DMS153 (cell line): ENCODE measurements at places on chromosomes 4 and X.

DNA sequence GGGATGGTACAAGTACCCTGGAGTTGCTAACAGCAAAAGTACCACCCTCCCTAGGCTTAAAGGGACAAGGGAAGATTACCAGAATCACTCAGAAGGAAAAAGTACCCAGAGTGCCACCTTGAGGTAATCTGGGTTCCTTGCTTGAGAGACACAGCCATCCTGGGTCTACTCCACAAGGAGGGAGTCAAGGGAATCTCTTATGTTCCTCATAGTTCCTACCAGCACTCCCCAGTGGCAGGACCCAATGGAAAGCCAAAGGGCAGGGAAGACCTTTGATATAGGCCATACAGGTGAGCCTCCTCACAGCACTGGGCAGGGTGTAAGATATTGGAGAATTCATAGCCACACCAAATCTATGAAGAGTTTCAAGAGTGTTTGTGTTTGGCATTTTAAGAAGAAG lies 5.7 kb downstream of the IL2 start:
- DNase-seq: no peak

GRCh38 chrX:17767734-17768133 lies 30.4 kb downstream of the SCML1 start:
- DNase-seq: no peak

DNA sequence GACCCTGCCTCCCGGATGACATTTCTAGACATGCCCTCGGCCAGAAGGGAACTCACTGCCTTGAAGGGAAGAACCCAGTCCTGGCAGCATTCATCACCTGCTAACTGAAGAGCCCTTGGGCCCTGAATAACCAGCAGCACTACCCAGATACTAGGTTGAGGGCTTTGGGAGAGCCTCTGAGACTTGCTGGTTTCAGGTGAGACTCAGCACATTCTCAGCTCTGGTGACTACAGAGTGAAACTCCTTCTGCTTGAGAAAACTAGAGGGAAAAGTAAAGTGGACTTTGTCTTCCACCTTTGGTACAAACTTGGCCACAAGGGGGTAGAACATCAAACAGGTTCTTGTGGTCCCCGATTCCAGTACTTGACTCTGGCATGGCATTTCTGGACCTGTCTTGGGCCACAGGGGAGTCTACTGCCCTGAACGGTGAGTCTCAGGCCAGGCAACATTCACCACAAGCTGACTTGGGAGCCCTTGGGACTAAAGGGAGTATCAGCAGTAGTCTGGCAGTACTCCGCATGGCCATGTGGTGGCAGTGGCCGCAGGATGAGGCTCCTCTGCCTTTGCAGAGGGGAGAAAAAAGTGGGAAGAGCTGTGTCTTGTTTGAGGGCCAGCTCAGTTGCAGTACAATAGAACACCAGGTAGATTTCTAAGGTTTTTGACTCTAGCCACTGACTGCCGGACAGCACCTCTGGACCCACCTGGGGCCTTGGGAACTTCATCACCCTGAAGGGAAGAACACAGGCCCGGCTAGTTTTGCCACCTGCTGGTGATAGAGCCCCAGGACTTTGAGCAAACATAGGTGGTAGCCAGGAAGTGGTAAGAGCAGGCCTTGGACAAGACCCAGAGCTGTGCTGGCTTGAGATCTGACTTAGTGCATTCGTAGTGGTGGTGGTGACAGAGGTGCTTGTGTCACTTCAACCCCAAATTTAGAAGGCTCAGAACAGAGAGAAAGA lies 414.8 kb downstream of the OPHN1 start:
- DNase-seq: no peak

GRCh38 chrX:34809096-34809495 lies 133.5 kb upstream of the FAM47B start:
- no peak for DNase-seq

GRCh38 chr4:126265888-126266287 lies 951.1 kb downstream of the FAT4 start:
- DNase-seq: no peak

DNA sequence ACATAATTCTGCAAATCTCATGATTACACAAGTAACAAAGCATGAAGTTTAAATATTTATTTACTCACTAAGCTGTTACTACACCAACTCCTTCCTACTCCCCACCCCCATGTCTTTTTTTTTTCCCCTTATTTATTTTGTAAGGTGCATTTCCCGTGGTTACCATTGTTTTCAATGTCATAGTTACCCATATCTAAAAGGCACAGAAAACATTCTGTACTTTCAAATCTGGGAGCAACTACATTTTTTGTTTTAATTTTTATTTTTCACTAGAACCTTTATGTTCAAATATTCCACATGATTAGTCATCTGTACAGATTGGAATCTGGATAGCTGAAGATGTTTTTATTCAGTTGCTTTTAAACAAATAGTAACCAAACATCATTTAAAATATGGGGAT lies 62.8 kb downstream of the PPP3CA start:
- no peak for DNase-seq

GRCh38 chr4:5988086-5988845 lies 30.0 kb downstream of the C4orf50 start:
- no peak for DNase-seq

GRCh38 chr4:184399512-184399908 lies 74.8 kb downstream of the IRF2 start:
- DNase-seq: no peak

- no peak for DNase-seq
Measured at GRCh38 chr4:53748328-53748772, 157.1 kb upstream of the LNX1 start.

GRCh38 chrX:133550665-133551485 lies 135.6 kb upstream of the GPC4 start:
- DNase-seq: no peak

DNA sequence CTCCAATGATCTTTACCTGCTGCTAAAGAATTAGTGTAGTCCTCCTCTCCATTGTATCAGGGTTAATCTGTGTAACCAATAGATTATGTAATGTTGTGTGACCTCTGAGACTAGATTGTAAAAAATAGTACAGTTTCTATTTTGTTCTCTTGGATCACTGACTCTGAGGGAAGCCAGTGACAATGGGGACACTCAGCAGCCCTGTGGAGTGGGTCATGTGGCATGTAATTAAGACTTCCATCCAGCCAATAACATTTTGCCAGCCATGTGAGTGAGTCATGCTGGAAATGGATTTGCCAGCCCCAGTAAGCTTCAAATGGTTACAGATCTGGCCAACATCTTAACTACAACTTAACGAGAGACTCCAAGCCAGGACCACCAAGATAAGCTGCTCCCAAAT lies 332.3 kb downstream of the PTTG2 start:
- no peak for DNase-seq

DNA sequence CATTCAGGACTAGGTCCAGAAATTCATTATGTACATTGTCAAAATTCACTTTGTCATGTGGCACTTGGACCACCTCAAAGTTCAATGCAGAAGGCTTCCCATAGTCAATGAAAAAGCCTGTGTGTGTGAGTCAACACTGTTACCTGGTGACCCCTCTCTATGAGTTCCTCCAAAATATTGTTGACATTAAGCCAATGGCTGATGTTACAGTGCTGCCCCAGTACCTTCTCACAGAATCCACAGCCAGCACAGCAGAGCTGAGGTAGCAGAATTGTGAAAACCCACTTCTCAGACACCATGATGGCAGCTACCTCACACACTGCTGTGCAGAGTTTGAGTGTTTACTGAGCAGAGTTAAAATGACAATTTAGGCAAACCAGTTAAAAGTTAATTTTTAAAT lies 22.4 kb upstream of the UGT2B4 start:
- no peak for DNase-seq

- no peak for DNase-seq
Measured at GRCh38 chr4:167084321-167084720, 150.0 kb downstream of the SPOCK3 start.

DNA sequence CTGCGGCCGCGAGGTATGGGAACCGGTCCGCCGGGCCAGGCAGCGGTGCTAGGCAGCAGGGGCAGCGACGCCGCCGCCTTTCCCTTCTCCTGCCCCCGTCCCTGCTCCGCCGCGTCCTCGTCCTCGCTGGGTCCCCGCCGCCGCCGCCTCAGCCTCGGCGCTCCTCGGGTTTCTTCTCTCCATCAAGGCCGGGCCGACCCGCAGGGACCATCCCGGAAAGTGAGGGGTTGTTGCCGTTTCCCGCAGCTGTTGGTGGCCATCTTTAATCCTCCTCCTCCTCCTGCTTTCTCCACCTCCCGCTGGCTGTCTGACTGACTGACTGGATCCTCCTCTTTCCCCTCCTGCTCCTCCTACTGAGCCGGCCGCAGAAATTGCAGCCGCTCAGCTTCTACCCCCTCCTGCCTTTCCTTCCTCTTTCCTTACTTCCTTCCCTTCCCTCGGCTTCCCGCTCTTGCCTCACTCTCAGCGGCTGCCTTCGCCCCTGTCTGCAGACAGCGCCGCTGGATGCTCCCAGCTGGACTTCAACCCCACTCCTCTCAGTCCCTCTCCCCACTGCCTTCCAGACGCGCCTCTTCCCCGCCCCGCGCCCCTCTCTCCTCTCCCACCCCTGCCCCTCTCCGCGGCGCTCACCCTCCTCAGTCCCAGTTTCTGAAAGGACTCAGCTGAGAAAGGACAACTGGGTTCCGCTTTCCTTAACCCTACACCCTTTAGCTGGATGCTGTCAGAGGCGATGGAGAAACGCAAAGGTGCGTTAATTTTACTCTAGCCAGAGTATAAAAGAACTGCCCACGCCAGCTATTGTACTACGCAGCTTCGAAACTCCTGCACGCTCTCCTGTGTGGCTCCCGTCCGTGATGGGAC lies at the start of gene WDFY3:
WDFY3 (minus strand) TSS at position 309 of the 861 bp plus-strand sequence. CDS start 106,099 bp downstream, outside the sequence.
- DNase-seq: peak; percentile 76

- no peak for DNase-seq
Measured at GRCh38 chr4:145186729-145187128, 6.3 kb upstream of the OTUD4 start.

GRCh38 chr4:129176864-129177263 lies 80.9 kb downstream of the C4orf33 start:
- no peak for DNase-seq

DNA sequence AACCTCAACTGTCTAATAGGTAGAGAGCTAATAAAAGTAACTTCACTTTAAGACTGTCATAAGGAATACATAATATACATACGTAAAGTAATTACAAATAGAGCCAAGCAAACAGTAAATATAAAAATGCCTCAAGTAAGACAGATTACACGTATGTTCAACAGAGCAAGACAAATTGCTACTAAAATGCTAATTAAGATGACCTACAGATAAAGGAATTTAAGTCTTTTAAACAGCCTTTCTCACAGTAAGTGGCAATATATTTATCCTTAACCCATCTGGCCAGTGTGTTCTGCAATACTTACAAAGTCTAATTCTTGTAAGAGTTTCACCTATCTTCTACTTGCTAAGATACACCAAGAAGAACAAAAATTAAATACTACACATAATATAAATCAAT lies 12.7 kb downstream of the G3BP2 start:
- no peak for DNase-seq

DNA sequence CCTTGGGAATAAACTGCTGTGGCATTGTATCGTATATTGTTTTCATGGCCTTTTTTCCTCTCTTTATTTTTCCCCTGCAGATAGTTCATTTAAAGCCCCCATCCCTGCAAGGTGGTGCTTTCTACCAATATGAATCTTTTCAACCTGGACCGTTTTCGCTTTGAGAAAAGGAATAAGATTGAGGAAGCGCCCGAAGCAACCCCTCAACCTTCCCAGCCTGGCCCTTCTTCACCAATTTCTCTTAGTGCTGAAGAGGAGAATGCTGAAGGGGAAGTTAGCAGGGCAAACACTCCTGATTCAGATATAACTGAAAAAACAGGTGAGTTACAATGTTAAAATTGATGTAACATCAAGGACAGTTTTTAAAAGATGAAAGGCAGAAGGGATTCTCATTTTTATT lies 601 bp downstream of the SMARCAD1 start:
- no peak for DNase-seq

- no peak for DNase-seq
Measured at GRCh38 chr4:112952313-112952700, 97.1 kb upstream of the ANK2 start.

- no peak for DNase-seq
Measured at GRCh38 chr4:92074839-92075238, 228.9 kb upstream of the GRID2 start.

DNA sequence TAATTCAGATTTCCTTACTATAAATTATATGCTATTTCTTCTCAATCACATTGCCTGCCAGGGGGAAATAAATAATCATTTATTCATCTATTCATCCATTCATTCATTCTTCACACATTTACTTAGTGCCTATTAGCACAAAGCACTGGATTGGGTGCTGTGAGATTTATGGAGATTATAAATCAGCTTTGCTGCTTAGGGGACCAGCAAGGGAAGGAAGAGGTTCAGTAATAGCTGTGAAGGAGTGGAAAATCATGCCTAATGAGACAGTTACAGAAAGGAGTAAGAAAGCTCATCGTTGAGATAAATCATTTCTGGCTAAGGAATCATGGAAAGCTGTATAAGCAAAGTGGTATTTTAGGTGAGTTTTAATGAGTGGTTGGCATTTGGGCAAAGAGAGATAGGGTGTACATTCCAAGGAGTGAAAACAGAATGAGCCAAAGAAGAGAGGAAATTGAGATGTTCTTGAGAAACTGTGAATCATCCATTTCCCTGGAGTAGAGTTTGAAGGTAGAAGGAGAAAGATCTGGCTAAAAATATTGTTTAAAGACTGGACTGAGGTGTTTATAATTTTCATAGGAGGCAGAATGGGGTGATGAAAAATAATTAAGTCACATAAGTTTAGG lies 9.6 kb downstream of the ARSJ start:
- DNase-seq: no peak

GRCh38 chr4:96052827-96053226 lies 212.9 kb downstream of the PDHA2 start:
- no peak for DNase-seq

DNA sequence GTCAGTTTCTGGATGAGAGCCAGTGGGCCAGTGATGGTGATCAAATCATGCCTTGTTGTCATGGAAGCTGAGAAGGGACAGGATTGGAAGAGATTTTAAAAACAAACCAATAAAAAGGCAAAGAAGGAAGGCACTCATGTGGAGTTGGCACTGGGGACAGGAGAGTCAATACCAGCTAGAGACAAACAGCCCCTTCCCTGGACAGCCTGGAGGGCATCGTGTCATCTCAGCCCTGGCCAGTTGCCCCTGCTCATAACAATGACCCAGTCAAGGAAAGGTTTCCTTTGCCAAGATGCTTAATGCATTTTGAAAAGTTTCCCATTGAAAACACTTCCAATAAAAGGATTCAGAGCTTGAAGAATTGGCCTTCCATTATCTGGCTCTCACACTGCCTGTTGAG lies 55.5 kb downstream of the SCML1 start:
- DNase-seq: no peak

DNA sequence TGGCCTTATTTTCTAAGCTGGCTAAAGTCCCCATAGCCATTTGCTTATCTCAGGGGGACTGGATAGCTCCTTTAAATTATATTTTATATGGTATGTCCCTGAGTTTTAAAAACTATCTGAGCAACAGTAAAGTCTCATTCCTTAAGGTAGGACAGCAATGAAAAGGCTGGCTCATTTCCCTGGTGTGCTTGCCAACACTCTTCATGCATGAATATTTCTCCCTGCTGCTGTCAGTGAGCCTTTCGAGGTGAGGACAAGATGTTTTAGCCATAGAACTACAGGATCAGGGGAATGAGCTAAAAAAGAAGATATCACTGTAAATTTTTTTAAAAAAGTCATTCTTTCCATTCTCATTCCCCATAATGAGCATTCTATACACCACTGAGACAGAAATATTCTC lies 427.3 kb upstream of the FAM241A start:
- DNase-seq: no peak
